Mesenteric fat pad (tissue), 1 donor: ENCODE measurements at places on chromosomes 5 and 9. TPM values are rescaled to one million over a fixed set of nuclear protein-coding genes. Genes with fewer than 3 reads are reported as not detected.
A peak's percentile ranks its signal among the peaks of the same experiment; 100 is the strongest.

GRCh38 chr9:2597483-2597882, 24.1 kb upstream of the VLDLR start:
- DNase-seq = no peak

DNA sequence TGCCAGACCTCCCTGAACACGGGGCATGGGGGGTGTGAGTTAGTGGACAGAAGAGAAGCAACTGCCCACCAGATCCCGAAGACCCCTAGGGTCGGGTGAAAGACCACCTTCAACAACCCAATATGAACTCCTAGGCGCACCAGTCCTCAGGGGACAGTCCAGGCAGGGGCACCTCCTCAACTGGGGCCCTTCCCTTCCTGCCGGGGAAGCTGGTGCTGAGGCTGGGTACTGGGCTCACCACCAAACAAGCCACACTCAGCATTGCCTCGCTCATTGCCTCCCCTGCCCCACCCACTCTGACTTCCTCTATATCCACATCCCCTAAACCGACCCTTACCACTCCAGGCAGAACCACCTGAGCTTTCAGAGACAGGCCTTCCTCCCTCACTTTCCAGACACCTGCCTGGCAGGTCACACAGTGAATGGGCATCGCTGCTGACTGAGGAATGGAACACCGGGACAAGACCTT, 42.5 kb downstream of the SEMA4D start:
- DNase-seq = no peak

GRCh38 chr9:70902692-70903131, 218.7 kb downstream of the TRPM3 start:
- no peak for DNase-seq

The POLR3G gene
- total RNA-seq = 1.7 TPM

DNA sequence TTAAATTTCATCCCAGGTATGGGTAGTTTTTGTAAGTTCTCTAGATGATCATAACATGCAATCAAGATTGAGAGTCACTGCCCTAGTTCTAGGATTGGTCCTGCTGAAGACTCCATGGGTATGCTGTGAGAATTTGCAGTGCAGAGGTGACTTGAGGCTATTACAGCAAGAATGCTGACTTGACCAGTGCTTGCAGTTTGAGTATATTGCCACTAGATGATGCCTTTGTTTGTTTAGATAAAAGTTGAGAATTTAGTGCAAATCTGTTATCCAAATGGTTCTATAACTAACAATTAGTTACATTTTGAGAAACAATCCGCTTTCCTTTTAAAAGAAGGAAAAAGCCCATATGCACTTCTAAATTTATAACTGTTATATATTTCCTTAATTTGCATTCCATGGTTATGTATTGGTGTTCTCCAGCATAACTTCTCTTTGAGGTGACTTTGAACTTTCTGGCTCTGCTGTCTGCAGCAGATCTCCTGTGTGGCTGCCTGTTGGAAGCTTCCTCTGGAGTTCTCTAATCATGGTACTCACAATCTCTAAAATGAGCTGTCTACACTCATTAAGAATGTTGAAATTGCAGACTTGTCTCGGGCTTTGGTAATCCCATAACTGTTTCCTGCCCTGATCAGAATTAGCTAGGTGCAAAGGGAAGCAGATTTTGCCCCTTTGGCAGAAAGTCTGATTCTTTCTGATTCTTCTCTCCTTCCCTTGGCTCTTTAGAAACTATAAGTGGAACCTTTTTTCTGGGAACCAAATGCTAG, 24.9 kb downstream of the MELK start:
- no peak for DNase-seq

The APBA1 gene
- 7.7 TPM for total RNA-seq

DNA sequence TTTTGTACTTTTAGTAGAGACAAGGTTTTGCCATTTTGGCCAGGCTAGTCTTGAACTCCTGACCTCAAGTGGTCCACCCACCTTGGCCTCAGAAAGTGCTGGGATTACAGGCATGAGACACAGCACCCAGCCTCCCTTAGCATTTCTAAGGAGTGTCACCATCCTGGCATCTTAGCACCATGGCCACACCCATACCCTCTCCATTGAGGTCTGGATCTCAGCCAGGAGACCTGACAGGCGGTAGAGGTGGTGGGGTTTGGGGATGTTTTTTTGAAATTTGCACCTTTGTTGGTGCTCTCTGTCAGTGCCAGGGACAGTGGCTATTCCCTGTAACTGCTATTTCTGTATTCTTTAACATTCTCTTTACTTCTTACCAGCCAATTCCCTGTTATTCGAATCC, 72.5 kb downstream of the TRIM36 start:
- no peak for DNase-seq

- no peak for DNase-seq
These were observed 34.9 kb downstream of the ZNF354A start for GRCh38 chr5:178695556-178695955.

The BNC2 gene
- total RNA-seq = 27.5 TPM

The NR5A1 gene
- not detected for total RNA-seq

The FKTN gene
- total RNA-seq = 13.5 TPM

- DNase-seq = no peak
These were observed 175.3 kb upstream of the KLF9 start for GRCh38 chr9:70589571-70590314.

GRCh38 chr9:98381311-98382103, 126.1 kb upstream of the TBC1D2 start:
- DNase-seq = peak; percentile 59

DNA sequence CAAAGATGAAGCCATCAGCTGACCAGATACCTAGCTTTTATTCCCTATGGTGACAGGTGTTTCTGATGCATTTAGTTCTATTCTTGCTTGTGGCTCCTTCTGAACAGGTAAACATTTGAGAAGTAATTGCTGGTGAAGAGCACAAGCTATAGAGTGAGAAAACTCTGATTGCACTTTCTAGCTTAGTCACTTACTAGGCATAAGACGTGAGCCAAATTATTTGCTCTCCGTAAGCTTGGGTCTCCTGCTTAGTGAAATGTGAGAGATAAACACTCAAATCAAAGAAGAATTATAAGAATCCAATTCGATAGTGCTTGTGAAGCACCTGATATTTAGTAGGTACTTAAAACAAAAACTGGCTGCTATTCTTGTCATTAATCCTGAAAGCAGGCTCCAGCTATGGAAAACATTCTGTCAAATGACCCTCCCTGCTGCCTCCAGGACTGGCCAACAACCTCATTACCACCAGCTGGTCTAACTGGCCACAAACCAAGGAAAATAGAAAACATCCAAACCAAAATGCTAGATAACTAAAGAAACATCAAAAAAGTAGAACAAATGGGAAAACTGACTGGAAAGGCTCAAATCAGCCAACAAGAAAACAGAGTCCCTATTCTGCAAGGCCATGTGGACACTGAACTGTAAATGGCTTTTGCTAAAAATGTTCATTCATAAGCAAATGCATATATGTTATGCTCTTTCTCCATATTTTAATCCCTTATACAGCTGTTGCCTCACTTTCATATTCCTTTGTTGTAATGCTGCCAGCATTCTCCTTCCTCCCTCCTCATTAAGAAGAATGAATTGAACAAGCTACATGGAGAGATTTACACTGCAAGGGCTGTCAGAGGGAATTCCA, 616.1 kb downstream of the DTWD2 start:
- DNase-seq = no peak

DNA sequence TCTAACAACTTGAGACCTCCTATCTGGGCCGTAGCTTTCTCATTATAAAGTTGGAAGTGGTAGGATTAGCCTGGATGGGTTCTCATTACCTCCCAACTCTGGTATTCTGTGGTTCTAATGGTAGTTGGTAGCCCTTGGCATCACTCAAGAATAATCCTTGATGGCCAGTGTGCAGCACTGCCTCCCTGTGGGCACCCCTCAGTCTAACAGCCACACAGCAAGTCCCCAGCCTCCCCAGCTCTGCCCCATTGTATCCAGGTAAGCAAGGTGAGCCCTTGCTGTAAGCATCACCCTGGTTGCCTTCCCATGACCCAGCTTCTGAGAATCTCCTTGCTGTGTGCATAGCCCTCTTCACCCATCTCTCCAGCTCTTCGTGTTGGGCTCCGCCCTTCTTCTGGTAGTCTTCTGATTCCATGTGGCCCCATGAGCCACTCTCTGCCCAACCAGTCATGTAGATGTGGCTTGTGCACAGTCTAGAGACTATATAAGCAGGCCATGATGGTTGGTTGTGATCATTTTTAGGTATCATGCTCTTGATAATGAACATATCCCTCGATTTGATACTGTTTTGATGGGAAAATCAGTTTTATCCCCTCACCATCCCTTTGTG, 57.6 kb upstream of the GRHPR start:
- no peak for DNase-seq

- no peak for DNase-seq
These were observed 2.6 kb downstream of the SH3RF2 start for GRCh38 chr5:145938776-145939539.

- no peak for DNase-seq
These were observed at the start of gene PLCXD3 for GRCh38 chr5:41510176-41510831. Gene PLCXD3, minus strand, starts transcription at chr5:41510601. Its CDS starts 75 bp downstream, at chr5:41510526.

GRCh38 chr9:69389437-69389995, 64.5 kb downstream of the ENTREP1 start:
- no peak for DNase-seq

The AGXT2 gene
- not detected for total RNA-seq

The SLC27A6 gene
- not detected for total RNA-seq

- no peak for DNase-seq
These were observed 17.0 kb downstream of the PRRT1B start for GRCh38 chr9:131562032-131562959.

GRCh38 chr5:158152136-158152535, 293.2 kb upstream of the CLINT1 start:
- no peak for DNase-seq

The ZNF366 gene
- total RNA-seq = 13.8 TPM

- no peak for DNase-seq
These were observed 1201.4 kb upstream of the C9orf72 start for GRCh38 chr9:28774433-28775235.

The CHD1 gene
- 62.2 TPM for total RNA-seq
